Ureter (tissue), 1 donor: ENCODE measurements at places on chromosomes 2 and 18. TPM values are rescaled to one million over a fixed set of nuclear protein-coding genes. Genes with fewer than 3 reads are reported as not detected.

The SDC1 gene
- total RNA-seq, result 480 TPM

The HOXD1 gene
- 11.1 TPM for total RNA-seq

The SERPINB13 gene
- total RNA-seq, result not detected

DNA sequence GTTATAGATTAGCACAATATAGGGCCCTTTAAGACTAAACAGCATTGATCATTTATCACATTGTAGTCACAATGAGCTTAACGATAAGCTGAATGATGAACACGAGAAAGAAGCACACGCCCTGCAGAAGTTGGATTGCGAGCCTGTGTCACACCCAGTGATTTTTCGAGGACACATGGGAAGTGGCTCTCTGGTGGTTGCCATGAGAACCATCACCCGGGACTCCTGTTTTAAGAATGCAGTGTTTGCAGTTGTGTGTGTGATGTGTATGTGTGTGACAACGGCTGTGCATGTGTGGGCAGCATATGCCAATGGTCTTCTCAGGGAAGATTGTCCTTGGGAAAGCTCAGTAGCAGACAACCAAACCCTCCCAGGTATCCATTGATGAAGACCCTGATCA lies 69.2 kb downstream of the PDCL3 start:
- DNase-seq, result no peak
